ENCODE measurements at places on chromosomes 3 and 15.

DNA sequence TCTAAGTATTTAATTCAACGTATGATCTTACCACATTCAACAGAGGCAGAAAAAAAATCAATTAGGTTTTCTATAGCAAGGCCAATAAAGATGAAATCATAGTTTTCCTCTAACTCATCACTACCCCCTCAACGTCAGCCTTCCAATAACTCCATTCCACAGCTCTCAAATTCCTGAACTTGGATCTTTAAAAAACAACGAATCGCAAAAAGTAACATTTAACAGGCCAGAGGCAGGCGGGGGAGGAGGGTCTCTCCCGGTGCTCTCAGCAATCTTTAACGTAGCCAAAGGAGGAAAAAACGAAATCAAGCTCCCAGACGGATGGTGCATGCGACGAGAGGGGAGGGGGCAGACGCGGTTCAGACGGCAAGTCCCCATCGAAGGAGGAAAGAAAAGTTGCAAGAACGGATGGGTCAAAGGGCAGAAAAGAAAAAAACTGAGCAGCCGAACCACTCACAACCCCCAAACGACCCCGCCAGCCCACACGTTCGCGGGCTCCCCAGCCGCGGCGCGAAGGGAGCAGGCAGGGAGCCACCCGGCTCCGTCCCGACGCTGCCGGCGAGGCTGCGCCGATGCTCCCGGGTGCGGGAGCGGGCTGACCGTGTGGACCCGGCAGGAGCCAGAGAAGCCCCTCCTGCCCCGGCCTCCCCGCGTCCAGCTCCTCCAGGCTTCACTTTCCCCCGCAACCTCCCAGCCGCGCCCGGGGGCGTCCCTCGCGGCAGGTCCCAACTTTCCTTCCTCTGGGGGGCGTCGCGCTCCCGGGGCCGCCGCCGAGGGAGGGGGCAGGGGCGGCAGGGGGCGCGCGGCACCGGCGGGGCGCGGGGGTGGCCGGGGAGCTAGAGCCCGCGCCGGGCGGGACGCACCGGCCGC is 703 bp downstream of the PEAK1 start:
- peak; percentile 25 for DNase-seq

DNA sequence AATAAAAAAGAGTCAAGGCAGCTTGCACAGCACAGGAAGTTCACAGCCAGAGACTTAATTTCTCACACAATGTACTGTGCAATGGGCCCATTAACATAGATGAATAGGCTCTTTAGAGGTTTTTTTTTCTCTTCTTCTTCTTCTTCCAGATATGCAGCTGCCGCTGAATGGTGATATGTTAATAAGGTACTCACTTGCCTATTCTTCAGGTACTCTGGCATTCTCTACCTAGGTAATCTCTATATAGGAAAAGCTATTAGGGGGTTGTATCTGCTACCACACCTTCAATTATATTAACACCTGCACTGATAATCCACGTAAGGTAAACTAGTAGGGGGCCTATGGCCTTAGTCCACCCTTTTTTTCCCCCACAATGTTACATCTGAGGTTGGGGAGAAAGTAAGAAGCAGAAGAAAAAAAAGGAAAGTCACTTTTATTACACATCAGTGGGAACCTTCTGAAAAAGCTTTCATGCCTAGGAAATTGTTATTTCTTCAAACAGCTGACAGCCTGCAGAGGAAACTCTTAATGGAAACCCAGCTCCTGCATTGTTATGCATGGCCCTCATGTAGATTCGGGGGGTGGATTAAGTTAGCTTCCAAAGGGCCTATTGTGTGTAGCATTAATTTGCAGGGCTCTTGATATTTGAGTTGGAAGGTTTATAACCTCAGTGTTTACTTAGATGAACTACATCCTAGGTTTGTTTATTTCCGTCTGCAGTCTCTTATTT is 525.5 kb downstream of the ZIC1 start:
- no peak for DNase-seq

GRCh38 chr3:124928333-124929202 is 6.0 kb downstream of the MUC13 start:
- peak; percentile 40 for DNase-seq

DNA sequence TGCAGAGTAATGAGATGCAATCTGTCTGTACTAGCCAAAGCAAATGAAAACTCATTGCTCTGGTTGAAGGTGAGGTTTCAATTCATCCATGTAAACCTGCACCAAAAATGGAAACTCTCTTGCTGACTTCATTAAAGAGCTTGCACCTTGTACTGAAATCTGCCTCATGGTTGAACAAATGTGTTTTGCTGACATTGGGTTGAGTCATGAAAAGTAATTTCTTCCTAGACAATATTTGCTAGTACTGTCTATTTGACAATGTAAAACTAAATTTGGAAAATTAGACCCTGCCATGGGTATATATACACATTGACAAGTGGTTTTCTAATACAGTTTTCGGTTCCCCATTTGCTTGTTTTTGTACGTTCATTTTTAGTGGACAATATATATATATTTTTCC is 33.3 kb downstream of the RYR3 start:
- no peak for DNase-seq

- DNase-seq: no peak
Measured at GRCh38 chr15:49441356-49441755, 18.3 kb downstream of the FGF7 start.
